ENCODE measurements at places on chromosomes 7 and 10.

GRCh38 chr10:29535012-29535777 is 99.6 kb downstream of the SVIL start:
- no peaks in the 10 kb centered on the region for H3K27me3 ChIP-seq
- no peak for DNase-seq
- H3K4me1 ChIP-seq, result no peaks in the 10 kb centered on the region
- peaks cover 2% of the 10 kb centered on the region for H3K36me3 ChIP-seq
- H3K4me3 ChIP-seq, result no peak overlapping the region

- no peaks in the 10 kb centered on the region for H3K36me3 ChIP-seq
- peak overlapping the region; percentile 35 for H3K4me3 ChIP-seq
- peaks cover 9% of the 10 kb centered on the region for H3K27me3 ChIP-seq
Measured at GRCh38 chr10:133335246-133336117, 1.2 kb downstream of the CALY start.

DNA sequence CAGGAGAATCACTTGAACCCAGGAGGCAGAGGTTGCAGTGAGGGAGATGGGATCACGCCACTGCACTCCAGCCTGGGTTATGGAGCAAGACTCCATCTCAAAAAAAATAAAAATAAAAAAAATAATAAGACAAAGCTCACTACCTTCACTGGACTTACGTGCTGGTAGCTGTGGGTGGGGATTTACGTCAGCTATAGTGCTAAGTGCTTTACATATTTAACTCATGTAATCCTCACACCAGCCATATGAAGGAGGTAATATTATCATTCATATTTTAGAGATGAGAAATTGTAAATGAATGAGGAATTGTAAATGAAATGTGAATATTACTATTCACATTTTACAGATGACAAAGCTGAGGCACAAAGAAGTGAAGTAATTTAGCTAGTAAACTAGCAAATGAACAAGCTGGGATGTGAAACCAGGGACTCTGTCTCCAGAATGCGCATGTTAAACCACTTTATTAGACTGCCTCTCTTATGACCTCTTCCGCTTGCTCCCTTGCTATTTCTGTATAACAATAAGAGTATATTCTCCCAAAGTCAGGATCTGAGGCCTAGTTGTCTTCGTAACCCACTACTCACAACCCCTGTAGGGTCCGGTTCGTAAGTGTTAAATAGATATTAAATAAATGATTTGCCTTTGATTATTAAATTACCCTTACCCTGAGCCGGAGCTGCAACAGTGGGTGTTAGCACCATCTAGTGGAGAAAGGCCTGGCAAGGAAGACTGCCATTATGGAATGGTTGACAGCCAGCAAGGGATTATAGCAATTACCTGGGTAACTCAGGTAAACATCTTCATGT is 70.2 kb downstream of the HTR7 start:
- H3K4me3 ChIP-seq, result no peak overlapping the region
- H3K4me1 ChIP-seq, result no peaks in the 10 kb centered on the region
- peak; percentile 29 for DNase-seq
- H3K36me3 ChIP-seq, result no peaks in the 10 kb centered on the region

- H3K4me1 ChIP-seq, result no peaks in the 10 kb centered on the region
- H3K36me3 ChIP-seq, result no peaks in the 10 kb centered on the region
- no peak overlapping the region for H3K27ac ChIP-seq
- no peaks in the 10 kb centered on the region for H3K27me3 ChIP-seq
Measured at GRCh38 chr10:70685455-70685911, 13.2 kb downstream of the ADAMTS14 start.

All from activated CD4-positive, alpha-beta memory T cell treated with anti-CD3 and anti-CD28 coated beads for 36 hours (primary cell).